A172 (cell line): ENCODE measurements at places on chromosomes 4 and X.

DNA sequence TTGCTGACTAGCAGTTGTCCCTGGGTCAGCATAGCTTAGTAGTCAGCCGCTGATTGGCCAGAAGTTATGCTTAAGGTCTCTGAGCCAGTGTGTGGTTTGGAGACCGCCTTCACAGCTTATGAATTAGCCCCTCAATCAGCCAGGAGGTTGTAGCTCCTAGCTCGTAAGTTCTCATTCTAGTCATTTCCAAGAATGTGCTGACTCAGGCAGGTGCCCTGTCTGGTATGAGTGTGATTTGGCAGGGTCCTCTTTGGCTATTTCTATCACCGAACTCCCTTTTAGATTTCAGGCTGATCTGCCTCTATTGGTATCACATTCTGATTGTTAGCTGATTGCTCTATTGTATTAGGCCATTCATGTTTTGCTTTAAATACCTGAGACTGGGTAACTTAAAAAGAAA is 33.1 kb downstream of the NUDT11 start:
- DNase-seq = no peak

GRCh38 chr4:140095694-140096482 is 58.1 kb downstream of the MAML3 start:
- peak; percentile 93 for DNase-seq

GRCh38 chr4:67880866-67881610 is 2.8 kb downstream of the TMPRSS11D start:
- no peak for DNase-seq

DNA sequence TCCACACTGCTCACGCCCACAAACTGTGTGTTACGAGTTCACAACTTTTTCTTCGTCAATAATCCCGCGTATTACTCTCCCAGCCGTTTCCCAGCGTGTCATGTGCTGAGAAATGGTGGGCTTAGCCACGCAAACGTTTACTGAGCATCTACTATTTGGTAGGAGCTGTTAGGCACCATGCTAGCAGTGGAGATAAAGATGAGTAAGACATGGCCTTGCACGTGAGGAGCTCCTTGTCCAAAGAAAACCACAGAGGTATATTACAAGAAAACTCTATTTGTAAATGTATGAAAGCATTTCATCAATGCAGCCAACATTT is 821 bp upstream of the TMEM128 start:
- DNase-seq = no peak

- no peak for DNase-seq
Measured at GRCh38 chr4:1851575-1852410, 4.2 kb downstream of the LETM1 start.

- DNase-seq = peak; percentile 63
Measured at GRCh38 chr4:111689731-111690130, 455.5 kb upstream of the FAM241A start.

DNA sequence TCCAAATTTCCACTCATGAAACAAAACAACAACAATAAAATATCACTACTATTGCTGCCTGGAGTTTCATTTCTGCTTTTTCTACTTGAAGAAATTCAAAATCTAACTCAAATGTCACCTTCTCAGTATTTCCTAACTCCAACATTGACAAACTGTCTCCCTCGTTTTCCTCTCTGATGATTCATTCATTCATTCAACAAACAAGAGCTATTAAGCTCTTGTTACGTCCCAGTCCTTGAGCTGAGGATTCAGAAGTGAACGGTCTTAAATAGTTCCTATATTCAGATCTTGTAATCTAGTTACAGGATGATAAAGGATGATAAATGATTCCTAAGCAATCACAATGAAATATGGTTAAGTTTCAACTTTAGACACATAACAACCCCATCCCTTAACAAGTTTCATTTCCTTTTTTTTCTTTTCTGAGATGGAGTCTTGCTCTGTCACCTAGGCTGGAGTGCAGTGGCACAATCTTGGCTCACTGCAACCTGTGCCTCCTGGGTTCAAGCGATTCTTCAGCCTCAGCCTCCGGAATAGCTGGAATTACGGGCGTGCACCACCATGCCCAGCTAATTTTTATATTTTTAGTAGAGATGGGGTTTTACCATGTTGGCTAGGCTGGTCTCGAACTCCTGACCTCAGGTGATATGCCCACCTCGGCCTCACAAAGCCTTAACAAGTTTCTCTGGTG is 1.7 kb downstream of the SLC9B2 start:
- DNase-seq = no peak

- no peak for DNase-seq
Measured at GRCh38 chr4:147378780-147379179, 102.1 kb upstream of the EDNRA start.

GRCh38 chrX:123756320-123756719 is 23.5 kb upstream of the THOC2 start:
- DNase-seq = no peak

GRCh38 chr4:183161630-183162029 is 62.6 kb downstream of the WWC2 start:
- no peak for DNase-seq

DNA sequence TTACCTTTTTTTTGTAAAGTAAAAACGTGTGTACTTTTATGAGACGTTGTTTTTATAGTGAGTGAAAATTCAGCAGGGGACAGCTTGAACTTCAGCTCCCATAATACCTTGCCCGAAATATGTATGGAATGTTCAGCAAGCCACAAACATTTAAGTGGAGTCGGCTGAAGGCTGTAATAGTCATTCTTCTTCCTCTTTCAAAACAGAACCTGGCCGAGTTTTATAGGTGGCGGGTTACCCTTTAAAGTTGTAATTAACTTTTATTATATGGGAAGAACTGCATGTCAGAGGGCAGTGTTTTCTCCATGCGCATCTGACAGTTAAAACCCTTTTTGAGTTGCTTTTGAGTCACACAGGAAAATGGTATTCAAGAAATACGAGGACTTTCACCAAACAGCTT is 50.7 kb downstream of the CLDN34 start:
- peak; percentile 92 for DNase-seq

GRCh38 chrX:140425712-140426395 is 79.0 kb downstream of the SOX3 start:
- DNase-seq = no peak

- no peak for DNase-seq
Measured at GRCh38 chr4:15012017-15012788, 9.9 kb downstream of the CPEB2 start.

DNA sequence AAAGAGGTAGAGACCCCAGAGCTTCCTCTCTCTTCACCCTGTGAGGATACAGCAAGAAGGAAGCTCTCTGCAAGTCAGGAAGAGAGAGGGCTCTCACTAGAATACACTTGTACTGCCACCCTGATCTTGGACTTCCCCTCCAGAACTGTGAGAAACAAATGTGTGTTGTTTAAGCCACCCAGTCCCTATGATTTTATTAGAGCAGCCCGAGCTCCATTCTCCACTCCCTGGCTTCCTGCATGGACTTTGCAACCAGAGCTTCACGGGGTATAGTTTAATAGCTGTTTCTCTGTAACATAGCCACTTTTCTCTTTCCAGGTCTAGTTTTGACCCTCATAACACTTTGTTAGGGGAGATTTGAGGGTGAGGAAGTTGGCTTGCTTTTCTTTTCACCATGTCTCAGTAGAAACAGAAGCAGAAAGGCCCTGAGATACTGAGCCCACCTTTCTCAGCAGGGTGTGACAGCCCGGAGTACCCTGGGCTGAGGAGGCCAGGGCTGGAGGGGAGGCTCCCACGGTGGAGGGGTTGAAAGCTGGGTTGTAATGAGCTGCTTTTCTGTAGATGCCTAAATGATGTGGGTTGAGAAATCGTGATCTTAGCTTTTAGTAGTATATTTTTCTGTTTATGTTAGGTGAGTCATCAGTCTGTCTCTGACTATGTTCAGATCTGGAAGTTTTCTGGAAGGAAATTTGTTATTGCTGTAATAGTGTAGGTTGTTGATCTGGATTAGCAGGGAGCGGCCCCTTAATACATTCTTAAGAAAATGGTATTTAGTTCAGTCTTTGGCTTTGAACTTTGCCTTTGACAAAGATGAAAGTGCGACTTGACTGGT is 118.6 kb downstream of the PTTG2 start:
- peak; percentile 35 for DNase-seq

- no peak for DNase-seq
Measured at GRCh38 chr4:71231129-71232055, 107.4 kb upstream of the SLC4A4 start.

GRCh38 chr4:679104-679481 is 4.8 kb downstream of the MYL5 start:
- DNase-seq = no peak

DNA sequence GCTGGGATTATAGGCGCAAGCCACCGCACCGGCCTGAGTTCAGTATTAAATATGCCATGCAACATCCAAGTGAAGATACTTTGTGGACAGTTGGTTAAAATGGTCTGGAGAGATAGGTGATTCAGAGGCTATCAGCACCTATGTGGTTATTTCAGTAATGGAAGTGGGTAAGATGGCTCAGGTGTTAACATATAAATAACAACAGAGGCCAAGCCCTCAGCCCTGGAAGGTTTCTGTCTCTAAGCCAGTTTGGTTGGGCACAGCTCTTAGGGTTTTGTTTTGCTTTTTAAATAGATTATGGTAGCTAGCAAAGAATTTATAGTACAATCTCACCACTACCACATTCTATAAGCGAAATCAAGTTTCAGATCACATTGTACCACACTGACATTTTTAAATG is 16.6 kb downstream of the FAM114A1 start:
- DNase-seq = no peak

DNA sequence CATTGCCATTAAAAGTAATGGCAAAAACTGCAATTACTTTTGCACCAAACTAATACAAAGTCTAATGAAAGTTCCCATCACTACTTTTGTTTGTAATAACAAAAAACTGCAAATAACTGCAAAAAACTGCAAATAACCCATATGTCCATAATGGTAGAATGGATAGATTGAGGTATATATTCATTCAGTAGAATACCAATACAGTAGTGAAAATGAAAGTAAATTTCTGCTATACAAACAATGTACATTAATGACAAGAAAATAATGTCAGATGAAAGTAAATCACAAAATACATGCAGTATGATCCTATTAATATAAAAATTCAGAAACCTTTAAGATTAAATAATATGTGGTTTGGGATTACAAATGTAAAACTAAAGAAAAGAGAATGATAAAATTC is 41.3 kb upstream of the CEP135 start:
- no peak for DNase-seq

- peak; percentile 67 for DNase-seq
Measured at GRCh38 chrX:119155416-119156035, 27.9 kb upstream of the KIAA1210 start.

GRCh38 chr4:119731146-119731742 is 102.6 kb upstream of the PDE5A start:
- peak; percentile 21 for DNase-seq

- peak; percentile 77 for DNase-seq
Measured at GRCh38 chr4:53763813-53764597, 172.7 kb upstream of the LNX1 start.

GRCh38 chr4:130238121-130238520 is 1142.2 kb downstream of the C4orf33 start:
- DNase-seq = no peak

DNA sequence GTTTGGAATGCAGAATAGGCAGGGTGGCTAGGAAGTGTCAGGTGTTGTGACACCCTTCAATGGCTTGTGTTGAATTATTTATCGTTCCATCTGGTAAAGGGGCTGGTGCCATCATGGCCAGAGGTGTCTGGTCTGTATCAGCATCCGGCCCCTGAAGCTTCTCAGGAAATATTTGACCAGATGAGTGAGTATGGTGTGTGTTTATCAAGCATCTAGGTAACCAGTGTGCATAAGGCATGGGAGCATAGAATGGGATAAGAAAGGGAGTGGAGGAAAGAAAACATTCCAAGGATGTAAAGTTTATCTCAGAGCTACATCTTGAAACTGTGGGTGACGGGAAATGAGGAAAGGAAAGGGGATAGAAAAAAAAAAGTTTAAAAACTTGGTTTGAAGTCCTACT is 109.4 kb downstream of the KLHL4 start:
- no peak for DNase-seq

- DNase-seq = peak; percentile 71
Measured at GRCh38 chr4:37662861-37663390, 23.2 kb downstream of the RELL1 start.

DNA sequence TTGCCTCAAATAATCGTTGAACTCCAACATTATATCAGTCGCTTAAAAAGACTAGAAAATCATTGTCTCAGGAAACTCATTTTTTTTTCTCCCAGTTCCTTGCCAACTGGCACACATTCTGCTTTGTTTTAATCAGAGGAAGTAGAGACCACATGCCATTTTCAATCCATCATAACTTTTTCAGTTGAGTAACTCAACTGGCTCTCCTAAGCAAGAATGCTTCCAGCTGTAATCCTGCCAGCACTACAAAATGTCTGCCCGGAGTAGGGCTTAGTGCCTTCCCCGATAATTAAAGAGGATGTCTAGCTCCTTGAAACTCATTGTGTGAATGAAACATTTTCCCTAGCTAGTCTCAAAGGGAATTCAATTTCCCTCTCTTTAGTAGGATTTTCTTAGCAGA is 33.0 kb downstream of the FREM3 start:
- DNase-seq = peak; percentile 55

- no peak for DNase-seq
Measured at GRCh38 chrX:113833096-113834055, 750.5 kb upstream of the HTR2C start.

- DNase-seq = no peak
Measured at GRCh38 chrX:39741904-39742303, 355.9 kb downstream of the BCOR start.

DNA sequence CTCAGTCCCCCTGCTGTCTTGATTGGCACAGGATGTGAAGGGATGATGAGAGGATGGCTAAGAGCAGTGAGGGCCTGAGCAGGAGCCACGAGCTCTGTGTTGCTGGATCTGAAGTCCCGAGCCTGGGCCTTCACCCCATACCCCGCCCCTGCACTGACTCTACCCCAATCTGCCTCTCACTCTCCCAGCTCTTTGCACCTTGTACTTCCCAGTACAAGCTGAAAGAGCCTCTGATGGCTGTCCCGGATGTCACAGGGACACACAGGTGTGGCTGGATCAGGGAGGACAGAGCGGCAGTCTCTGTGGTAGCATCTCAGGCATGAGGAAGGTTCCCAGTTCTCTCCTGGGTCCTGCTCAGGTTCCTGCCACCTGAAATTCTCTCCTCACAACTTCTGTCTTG is 103.6 kb downstream of the CHIC2 start:
- DNase-seq = no peak

- no peak for DNase-seq
Measured at GRCh38 chrX:101394372-101394771, 3.6 kb downstream of the RPL36A start.

DNA sequence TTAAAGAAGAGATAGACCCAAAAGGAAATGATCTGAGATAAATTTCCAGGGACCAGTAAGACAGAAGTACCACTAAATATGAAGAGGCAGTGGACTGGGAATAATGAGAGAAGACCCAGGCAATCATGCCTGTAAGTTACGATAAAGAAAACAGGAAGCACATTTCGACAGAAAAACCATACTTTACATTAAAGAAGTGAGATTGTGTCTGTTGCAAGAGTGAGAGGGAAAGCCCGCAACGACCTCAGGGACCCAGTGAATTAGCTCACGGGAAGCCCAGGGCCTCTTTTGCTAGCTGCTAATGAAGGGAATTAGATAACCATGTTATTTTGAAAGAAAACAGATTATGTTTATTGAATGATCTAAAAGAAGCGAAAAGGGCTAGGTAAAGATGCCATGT is 28.9 kb upstream of the ACSL1 start:
- DNase-seq = no peak
